Spinal cord (tissue), 10 donors: ENCODE measurements at places on chromosomes 5 and 9. TPM values are rescaled to one million over a fixed set of nuclear protein-coding genes. Genes with fewer than 3 reads are reported as not detected.

PCDHB4 gene
- total RNA-seq, result 3.2 TPM

DNA sequence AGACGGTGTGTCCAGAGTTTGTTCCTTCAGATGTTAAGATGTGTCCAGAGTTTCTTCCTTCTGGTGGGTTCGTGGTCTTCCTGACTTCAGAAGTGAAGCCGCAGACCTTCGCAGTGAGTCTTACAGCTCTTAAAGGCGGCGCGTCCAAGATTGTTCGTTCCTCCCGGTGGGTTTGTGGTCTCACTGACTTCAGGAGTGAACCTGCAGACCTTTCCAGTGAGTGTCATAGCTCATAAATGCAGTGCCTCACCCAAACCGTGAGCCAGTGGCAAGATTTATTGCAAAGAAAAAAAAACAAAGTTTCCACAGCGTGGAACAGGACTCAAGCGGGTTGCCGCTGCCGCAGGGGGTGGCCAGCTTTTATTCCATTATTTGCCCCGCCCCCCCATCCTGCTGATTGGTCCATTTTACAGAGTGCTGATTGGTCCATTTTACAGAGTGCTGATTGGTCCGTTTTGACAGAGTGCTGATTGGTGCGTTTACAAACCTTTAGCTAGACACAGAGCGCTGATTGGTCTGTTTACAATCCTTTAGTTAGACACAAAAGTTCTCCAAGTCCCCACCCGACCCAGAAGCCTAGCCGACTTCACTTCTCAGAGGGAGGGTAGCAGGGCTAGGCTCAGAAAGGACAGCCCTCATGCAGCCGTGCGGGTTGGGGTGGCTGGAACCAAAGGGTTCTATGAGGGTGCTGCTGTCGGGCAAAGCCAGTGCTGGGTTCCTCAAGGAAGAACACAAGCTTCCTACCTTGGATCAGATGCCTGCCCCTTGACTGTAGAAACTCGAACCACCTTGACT is 9.1 kb upstream of the RNF130 start:
- no peak for DNase-seq

DNA sequence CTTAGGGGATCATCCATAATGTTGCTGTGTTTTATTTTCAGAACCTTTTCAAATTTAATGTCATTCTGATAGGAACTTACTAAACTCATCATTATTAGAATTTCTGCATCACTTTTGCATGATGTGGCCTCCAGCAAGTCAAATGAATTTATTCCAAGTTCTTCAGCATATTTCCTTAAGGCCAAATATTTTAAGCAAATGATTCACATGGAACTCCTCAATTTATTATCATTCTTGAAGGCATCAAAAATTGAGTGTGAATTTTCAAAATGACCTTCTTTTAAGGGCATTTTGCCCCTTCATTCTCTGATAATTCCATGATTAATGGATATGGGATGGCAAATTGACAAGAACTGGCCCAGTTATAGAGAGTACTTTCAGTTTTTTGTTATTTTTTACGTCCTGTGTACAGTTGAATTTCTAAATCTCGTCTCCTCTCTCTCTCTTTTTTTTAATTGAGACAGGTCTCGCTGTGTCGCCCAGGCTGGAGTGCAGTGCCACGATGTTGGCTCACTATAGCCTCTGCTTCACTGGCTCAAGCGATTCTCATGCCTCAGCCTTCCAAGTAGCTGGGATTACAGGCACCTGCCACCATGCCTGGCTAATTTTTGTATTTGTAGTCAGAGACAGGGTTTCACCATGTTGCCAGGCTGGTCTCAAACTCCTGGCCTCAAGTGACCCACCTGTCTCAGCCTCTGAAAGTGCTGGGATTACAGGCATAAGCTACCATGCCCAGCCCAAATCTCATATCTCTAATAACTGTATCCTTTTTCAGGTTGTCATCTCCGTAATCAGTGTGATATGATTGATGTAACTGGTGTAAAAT is 29.1 kb downstream of the GPR21 start:
- no peak for DNase-seq

LRRC19 gene
- total RNA-seq, result not detected

CSNK1G3 gene
- 111 TPM for total RNA-seq

- DNase-seq, result no peak
Measured at GRCh38 chr5:143376911-143377813, 26.3 kb downstream of the NR3C1 start.

TMEM232 gene
- total RNA-seq, result 20.3 TPM
